ENCODE measurements at places on chromosomes 11 and 22.

DNA sequence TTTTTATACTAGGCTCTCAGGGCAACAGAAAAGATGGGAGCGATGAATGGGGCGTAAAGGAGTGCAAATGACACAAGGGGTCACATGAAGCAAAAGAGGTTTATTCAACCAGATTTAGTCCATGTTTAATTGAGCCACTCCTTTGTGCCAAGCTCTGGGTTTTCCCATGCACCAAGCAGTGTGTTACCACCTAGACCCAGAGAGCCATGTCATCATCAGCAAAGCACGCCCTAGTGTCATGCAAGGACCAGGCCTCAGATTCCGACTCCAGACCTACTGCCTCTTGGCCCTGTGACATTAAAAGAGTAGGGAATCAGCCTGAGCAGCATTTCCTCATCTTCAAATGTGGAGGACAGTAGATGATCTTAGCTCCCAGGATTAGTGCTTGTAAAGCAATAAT, 1.1 kb upstream of the IGLL5 start:
- no peak for DNase-seq

DNA sequence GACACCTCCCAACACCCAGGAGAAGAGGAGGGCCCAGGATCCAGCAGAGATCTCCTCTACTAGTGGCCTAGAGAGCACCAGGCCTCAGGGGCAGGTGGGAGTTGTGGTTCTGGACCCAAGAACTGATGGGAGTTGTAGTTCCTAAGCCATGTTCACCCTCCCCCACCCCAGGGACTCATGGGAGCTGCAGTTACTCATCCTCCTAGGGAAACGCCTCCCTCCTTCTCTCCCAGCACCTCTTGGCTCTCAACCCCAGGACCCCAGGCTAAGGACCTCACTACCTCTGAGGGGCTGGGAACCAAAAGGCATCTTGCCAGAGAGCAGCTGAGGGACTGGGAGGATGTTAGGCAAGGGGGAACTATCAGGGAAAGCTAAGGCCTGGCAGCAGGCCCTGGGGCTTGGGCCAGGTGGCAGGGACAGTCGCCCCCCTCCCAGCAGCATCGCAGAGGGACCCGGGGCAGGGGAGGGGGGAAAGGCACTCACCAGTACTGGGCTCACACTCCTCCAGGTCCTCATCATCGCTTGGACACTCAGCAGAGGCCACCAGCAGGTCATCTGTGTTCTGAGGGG, 28.9 kb downstream of the SLC22A12 start:
- DNase-seq: no peak

DNA sequence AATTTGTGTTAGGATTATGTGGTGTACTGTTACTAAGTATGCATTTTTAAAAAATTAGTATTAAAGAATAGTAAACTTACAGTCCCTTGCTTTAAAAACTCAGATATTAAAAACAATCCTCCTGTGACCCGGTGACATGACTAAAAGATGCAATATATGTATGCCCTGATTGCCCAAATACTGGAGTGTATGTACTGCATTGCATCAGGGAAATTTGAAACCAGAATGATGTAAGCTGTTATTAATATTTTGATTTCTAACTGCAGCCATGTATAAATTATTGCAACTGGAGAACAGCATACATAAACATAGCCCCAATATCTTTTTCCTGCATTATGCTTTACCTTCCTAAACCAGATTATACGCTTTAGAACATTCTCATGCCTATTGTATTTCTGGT, 3.7 kb upstream of the HSPA8 start:
- DNase-seq: no peak

GRCh38 chr11:32586576-32587190, 3.1 kb downstream of the EIF3M start:
- peak; percentile 7 for DNase-seq

DNA sequence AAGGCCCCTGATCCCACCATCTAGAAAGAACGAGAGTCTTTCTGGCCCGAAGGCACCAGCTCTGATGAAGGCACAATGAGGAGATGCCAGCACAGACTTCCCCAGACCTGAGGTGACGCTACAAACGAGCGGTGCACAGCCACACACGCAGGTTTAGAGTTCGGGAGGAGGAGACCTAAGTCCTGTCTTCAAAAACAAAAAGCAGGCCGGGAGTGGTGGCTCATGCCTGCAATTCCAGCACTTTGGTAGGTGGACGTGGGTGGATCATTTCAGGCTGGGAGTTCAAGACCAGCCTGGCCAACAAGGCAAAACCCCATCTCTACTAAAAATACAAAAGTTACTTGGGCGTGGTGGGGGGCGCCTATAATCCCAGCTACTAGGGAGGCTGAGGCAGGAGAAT, 9.5 kb downstream of the LTO1 start:
- DNase-seq: no peak

Data from cerebellar cortex (tissue), 1 donor.